T-helper 2 cell (primary cell): ENCODE measurements at places on chromosomes 1 and 21.

DNA sequence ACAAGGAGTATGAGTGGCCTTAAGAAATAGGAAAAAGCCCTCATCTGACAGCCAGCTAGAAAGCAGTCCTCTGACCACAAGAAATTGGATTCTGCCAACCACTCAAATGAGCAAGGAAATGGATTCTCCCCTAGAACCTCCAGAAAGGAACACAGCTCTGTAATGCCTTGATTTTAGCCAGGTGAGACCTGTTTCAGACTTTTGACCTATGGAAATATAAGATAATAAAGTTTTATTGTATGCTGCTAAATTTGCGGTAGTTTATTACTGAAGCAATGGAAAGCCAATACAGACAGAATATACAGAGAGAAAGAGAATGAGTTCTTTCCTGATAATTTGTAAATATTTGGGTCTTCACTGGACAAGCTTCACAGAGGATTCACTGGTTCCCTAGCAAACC is 28.8 kb upstream of the SELE start:
- DNase-seq, result no peak

DNA sequence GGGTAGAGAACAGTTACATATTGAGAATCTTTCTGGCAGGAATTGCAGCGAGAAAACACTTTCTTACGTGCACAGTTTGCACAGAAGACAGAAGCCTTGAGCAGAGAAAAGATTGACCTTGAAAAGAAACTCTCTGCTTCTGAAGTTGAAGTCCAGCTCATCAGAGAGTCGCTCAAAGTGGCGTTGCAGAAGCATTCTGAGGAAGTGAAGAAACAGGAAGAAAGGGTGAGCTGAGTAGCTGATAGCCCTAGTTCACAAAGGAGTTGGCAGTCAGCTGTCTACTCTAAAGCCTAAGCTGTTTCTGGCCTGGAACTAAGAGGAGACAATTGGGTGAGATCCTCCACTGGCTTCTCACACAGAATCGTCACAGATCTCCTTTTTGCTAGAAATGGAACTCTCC is 20.3 kb upstream of the SH3BGRL3 start:
- DNase-seq, result no peak

- DNase-seq, result no peak
Observed at GRCh38 chr1:21626921-21627339, 42.2 kb downstream of the RAP1GAP start.

DNA sequence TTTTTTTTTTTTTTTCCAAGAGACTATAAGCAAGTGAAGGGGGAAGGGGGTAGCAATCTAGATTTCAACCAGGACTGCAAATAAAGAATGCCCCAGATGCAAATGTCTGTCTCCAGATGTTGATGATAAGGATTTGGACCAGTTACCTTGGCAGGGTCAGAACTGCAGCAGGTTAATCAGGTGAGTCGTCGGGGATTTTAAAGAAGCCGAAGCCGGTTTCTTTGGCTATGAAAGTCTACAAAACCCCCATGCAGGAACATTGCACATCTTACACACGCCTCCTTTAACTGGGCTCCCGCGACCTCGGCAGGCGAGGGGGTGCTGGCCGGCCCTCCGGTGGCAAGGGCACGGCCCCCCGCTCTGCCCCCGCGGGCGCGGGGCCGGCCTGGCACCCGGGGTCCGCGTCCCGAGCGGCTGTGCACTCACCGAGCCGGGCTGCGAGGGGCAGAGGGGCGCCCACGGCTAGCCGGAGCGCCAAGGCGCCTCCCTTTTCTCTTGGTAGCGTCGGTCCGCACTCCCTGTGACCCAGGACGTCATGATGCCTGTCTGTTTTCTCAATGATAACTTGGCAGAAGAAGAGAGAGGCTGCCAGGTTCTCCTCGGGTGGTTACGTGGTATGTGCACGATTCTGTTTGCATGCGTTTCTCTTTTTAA is 366.3 kb upstream of the ESRRG start:
- DNase-seq, result no peak

GRCh38 chr1:9892563-9893528 is 17.2 kb downstream of the CTNNBIP1 start:
- DNase-seq, result no peak

GRCh38 chr1:180530501-180530900 is 28.1 kb upstream of the ACBD6 start:
- DNase-seq, result no peak

DNA sequence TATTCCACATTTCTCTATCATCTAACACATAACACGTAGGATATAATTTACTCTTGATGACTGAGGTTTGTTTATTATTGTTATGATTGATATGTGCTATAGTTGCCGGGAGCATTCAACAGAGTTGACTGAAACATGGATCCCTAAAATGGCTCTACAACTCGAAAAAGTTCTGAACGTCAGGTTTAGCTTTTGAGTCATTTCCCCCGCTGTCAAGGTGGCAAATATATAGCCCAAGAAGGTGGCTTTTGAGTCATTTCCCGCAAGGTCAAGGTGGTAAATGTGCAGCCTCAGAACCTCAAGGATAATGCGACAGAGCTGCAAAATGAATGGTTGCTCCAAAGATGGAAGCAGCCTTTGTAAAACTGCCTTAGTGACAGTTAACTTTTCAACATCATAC is 104.0 kb downstream of the NIBAN1 start:
- DNase-seq, result peak; percentile 32

GRCh38 chr1:157785248-157785647 is 8.3 kb upstream of the FCRL2 start:
- DNase-seq, result no peak

- no peak for DNase-seq
Observed at GRCh38 chr1:54356680-54357147, 49.5 kb downstream of the SSBP3 start.

GRCh38 chr1:108592030-108592759 is 32.3 kb downstream of the EEIG2 start:
- DNase-seq, result no peak
